Right lobe of liver (tissue), 6 donors: ENCODE measurements at places on chromosomes 2 and 18. TPM values are rescaled to one million over a fixed set of nuclear protein-coding genes. Genes with fewer than 3 reads are reported as not detected.

GRCh38 chr2:100676346-100676745, 113.6 kb downstream of the PDCL3 start:
- H3K4me1 ChIP-seq = no peaks in the 10 kb centered on the region
- H3K27ac ChIP-seq = no peak overlapping the region
- no peaks in the 10 kb centered on the region for H3K36me3 ChIP-seq
- no peak overlapping the region for H3K4me3 ChIP-seq

PIGN gene
- 12.2 TPM for total RNA-seq

CCBE1 gene
- total RNA-seq = 3.1 TPM

BBS5 gene
- 2.6 TPM for total RNA-seq
